Activated B cell treated with CpG ODN at 0.5 μM for 24 hours (primary cell): ENCODE measurements at places on chromosomes 1 and 21.
A peak's percentile ranks its signal among the peaks of the same experiment; 100 is the strongest.

GRCh38 chr1:37612186-37612585 lies 16.4 kb upstream of the GNL2 start:
- DNase-seq, result no peak

DNA sequence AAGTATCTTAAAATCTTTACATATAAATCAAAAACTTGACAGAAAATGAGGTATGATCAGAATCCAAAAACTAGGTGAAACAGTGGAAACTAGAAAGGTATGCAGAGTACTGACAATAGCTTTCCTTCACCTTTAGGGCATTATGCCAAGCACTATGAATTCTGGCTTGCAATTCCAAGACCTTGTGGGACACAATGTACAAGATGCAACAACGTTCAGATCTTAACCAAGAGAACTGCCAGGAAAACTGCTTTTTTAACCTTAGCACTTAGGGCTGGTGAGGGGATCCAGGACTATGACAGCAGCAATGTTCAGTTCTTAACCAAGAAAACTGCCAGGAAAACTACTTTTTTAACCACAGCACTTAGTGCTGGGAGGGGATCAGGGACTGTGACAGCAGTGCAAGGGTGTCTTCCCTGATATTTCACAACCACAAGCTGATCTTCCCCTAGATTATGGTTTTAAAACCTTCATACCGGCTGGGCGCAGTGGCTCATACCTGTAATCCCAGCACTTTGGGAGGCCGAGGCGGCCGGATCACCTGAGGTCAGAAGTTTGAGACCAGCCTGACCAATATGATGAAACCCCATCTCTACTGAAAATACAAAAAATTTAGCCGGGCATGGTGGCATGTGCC lies 22.3 kb downstream of the FOXJ3 start:
- no peak for DNase-seq

DNA sequence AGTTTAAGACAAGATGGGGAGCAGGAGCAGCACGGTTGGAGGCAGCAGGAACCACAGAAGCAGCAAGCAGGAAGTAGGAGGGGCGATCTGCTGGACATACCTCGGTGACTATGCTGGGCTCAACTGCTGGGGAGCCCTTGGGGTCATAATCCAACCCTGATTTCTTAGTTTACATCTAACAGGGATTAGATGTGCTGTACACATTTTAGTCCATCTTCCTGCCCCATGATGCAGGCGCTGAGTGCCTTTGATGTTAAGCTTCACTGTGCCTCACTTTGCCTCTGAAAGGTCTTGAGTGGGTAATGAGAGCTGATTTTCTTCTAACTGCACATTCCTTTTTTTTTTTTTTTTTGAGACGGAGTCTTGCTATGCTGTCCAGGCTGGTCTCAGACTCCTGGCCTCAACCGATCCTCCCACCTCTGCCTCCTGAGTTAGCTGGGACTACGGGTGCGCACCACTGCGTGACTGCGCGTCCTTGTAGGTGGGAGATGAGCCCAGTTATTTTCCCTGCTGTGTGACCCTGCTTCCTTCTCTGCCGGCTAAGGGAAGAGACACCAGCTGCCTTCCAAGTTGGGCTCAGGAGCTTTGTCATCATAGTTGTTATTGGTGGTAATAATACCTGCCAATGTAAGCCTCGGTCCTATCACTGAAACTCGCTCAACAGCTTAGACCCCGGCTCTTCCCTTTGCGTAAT lies 1.1 kb upstream of the RCAN3 start:
- no peak for DNase-seq

DNA sequence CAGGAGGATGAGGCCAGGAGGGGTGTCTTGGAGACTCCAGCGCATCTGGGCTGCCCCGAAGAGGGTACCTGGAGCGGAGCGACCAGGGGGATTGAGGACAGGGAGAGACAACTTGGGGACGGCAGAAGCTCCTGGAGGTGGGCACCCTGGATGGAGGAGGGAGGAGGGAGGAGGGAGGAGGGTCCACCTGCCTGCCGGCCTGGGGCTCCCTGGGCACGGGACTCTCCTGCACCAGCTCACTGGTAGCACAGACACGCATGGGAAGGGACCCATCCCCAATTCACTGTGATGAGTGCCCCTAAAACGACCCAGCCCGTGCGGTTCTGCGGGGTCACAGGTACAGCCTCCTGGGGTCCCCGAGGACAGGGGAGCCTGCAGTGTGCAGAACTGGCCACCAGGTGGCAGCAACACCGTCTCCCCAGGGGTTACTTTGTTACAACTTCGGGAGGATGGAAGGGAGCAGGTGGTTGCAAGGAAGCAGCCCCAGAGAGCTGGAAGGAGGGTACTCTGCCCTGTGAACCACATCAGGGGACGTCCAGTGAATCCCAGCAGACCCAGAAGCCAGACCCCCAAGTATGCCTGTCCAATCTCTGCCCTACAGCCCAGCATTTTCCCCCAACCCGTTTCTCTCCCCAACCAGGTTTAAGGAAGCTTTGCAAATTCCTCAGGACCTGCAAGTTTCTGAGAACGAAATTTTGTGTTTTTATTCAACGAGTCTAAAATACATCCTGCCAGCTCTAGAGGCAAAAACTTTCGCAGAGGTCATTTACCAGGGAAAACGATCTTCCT lies 482.4 kb downstream of the NPHP4 start:
- peak; percentile 66 for DNase-seq

- no peak for DNase-seq
These were observed 182.2 kb downstream of the DHRS3 start for GRCh38 chr1:12435639-12436344.

DNA sequence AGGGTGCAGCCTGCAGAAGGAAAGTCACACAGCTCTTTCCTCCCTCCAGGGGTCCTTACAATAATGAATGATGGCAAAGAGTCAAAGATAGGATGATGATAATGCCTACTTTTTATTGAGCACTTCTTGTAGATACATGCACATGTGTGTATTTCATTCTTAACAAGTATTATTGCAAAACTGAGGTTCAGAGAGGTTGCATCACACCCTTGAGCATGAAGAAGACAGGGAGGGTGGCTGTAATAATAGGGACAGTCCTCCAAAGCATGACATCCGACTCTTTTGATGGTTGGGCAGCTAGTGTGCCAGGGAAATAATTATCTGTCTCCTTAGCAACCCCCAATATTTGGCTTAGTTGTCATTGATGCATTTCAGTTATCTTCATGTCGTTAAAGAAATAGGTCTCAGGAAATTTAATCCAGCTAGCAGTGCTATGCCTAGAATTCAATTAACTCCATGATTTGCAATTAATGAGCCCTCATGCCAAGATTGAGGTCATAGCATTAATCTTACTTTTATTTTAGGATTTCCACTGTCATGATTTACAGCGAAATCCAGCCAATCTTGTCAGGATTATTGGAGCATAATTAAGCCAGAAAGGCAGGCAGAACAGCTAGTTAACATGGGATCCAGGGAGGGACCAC lies 35.0 kb downstream of the DNAJC6 start:
- DNase-seq, result no peak

DNA sequence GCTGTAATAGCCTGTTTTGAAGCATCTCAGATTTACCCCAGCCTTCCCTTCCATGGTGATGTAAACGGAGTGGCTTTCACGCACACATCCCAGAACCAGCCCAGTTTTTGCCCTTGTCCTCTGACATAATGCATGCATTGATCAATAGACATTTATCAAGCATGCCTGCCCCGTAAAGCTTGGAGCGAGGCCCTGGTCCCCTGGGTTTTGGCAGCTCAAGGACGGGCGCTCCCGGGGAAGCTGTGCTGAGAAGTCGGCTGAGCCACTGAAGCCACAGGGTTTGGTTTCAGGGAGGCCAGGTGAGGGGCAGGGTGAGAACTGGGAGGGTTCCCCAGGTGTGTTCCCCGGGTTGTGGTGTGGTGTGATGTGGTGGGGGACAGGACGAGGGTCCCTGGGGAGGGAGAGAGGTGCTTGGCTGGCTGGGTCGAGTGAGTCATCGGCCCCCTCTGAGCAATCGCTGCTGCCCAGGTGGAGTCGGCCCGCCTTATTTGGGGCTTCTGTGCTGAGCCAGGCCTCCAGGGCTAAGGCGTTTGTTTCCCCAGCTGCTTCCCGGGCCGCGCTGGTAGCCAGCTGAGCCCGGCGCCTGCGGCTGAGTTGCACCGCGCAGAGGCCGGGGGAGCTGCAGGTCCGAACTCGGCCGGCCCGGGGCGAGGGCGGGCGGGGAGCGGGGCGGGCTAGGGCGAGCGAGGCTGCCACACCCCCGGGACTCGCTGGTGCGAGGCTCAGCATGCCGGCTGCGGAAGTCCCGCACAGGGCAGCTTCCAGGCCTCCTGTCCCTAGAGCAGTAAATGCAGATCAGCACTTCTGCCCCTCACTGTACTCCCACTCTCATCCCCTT lies 23.6 kb downstream of the ATP2B4 start:
- DNase-seq, result peak; percentile 66

DNA sequence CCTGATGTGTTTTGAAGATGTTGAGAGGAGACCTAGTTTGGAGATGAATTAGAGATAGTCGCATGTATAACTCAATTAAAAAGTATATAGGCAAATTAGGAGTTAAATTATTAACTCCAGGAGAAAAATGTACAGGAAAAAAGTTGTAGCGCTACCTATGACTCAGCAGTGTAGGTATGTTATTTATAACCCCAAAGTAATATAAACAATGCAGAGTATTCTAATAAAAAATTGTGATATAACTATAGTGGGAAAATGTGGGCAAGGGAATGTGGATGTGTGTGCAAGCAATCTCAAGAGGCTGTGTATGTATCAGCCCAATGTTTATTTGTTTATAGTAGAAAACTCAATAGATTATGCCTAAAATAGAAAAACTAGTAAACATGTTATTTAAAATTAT lies 144.5 kb downstream of the BRINP2 start:
- no peak for DNase-seq

DNA sequence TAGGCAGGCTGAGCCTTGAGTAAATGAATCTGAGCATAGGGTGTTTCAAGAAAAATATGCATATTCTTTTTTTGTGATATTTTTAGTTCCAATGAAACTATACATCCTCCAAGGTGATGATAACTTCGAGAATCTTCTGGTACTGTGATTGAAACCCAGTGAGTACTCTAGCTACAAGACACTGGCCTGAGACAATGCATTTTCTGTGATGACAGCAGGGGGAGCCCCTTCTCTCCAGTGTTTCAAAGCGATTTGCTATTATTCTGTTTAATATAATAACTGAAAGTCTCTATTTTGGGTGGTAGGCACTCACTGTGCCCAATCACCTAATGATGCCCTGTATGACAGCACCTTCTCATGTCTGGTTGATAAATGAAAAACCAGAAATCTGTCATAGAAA lies 12.1 kb downstream of the IRF2BP2 start:
- peak; percentile 27 for DNase-seq

DNA sequence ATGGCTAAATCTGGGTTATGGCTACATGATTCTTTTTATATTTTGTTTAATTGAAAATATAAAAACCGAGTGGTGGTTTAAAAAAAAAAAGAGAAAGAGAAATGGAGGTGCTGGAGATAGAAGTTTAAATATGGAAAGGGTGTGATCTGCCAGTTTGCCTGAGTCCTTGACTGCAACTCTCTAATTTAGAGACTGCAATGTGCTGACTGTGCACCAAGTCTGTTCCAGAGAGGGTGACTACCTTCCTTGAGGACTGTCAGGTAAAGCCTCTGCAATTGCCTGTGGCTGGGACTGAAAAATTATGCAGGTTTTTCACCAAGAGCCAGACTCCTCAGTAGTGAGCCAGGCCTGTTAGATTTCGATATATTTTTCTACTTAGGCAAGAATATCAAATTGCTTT lies 1326.3 kb downstream of the BRINP3 start:
- DNase-seq, result no peak

DNA sequence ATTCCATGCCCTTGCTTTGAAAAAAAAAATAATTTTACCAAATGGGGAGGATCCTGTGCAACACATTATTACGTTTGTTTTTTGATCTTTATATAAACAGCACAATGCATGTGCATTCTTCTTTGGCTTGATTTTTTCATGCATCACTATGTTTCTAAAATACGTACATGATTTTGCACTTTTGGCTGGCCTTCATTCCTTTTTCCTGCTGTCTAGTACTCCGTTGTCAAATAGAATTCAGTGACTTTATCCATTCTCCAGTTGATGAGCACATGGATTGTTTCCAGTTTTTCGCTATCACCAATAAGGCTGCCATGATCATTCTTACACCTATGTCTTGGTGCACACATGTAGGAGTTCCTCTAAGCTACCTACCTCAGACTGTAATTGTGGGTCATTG lies 63.0 kb upstream of the ID3 start:
- DNase-seq, result no peak

DNA sequence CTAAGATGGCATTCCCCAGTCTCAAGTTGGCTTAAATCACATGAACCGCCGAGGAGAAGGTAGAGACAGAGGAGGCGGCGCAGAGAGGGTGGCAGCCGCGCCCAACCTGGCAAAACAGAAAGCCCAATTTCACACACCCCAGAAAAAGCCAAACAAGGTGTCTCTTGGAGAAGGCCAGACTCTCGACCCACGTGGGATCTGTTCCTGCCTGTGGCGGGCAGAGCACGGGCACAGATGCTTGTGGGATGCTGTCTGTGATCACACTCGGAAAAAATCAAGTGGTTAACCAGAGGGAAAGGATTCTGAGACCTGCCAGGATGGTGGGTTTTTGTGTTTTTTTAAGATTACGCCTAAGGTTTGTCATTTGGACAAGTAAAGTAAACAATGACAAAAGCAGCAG lies 80.7 kb downstream of the MRPL37 start:
- no peak for DNase-seq

DNA sequence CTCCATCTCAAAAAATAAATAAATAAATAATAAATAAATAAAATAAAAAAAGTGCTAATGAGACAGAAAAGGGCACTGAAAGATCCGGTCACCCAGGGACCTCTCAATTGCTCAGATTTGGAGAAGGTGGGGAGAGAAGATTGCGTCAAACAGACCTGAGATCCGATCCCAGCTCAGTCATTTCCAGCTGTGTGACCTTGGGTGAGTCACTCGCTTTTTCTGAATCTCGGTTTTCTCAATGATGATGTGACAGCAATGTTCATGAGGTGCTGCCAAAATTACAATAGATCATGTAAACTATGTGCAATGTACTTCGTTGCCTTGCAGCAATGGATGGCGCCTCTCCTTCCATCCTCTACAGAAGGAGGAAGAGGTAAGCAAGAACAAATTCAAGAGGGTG lies 11.1 kb upstream of the MEF2D start:
- no peak for DNase-seq

DNA sequence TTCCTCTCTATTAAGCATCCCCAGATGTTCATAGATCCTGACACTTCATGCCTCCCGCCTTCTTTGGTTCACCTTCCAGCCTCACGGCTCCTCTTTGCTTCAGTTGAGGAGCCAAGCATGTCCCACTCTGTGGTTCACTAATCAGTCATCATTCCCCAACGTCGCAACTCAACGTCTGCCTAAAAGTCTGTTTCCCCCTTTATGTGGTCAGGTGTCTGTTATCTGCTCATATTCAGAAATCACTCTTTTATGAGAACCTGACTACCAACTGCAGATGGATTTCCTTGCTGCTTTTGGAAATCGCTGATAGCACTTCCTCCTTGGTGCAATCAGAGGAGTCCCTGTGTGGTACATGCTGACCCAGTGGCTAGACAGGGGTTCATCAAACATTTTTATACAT lies 94.1 kb upstream of the VANGL1 start:
- DNase-seq, result no peak

- DNase-seq, result no peak
These were observed 1.4 kb upstream of the RHBG start for GRCh38 chr1:156367383-156368156.
